ENCODE measurements at places on chromosomes 3 and 15.

DNA sequence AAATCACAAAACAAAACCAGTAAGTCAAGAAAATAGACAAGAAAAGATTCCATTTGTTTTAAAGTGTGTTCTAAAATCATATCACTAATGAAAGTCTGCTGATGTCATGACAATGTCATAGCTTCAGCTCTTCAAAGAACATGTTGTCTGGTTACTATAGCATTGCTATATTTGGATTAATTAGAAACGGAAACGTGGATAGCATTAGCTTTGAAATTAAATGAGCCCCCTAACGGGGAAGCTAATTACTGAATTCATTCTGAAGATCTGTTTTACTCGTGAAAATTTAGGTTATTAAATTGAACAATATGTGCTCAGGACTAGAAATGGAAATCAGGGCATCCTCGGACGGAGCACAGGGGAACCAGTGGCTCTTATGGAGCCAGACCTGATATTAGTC, 316.7 kb upstream of the AGTR1 start:
- no peak for DNase-seq

- no peak for DNase-seq
Measured at GRCh38 chr15:40843261-40843884, 475 bp upstream of the SPINT1 start.

- no peak for DNase-seq
Measured at GRCh38 chr3:175336406-175337133, 477.4 kb downstream of the NAALADL2 start.

GRCh38 chr3:116140100-116140689, 305.1 kb downstream of the LSAMP start:
- DNase-seq: no peak

GRCh38 chr15:101651554-101652097, 555 bp downstream of the TM2D3 start:
- no peak for DNase-seq

DNA sequence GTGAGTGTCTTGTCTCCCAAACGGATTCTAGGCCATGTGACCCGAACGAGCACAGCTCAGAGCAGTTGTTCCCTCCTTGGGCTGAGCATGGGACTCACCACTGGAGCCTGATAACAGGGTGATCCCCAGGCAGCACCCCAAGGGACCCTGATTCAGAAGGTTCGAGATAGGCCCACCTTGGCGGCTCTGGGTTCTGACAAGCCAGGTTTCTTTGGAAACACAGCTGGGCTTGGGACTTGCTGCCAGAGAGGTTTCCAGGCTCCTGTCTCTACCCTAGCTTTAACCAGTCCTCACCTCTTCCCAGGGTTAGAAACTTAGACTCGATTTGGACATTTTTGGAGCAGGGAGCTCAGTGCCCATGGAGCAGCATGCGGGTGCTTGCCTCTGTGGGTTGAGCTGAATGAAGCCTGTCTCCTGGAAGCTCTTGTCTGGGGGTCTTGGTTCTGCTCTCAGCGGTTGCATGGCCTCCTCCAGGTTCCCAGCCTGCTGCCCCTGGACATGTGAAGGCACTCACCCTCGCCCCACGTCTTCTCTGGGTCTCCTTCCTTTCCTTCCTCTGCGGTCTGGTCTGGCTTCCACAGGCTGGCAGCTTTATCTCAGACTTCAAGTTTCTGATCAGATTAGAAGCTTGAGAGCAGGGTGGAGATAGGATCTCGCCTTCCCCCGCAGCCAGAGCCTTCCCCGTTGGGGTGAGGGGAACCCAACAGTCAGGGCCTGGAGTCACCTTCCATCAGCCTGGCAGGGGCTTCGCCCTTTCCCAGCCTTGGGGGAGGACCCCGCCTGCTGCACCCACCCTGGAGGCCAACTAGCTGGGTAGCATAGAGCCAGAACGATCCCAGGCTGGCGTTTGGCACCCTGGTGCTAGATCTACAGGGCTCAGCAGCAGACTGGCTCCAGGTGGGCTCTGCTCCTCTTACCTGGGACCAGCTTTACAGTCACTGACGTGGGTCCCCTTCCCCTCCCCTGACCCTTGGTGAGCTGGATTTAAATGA, 21.0 kb downstream of the PAQR5 start:
- DNase-seq: no peak

All from GM19239 (cell line).